Activated T-helper 1 cell treated with anti-CD3 and anti-CD28 coated beads, Interleukin-12 subunit alpha, Interleukin-12 subunit beta, Interleukin-2, Interleukin-4 antibody, amounts not matched to agents 30 ng/mL and 10 ng/mL and 1 ng/mL, durations not matched to agents 14 hours and 24 hours and 36 hours (primary cell): ENCODE measurements at places on chromosomes 5 and 9. TPM values are rescaled to one million over a fixed set of nuclear protein-coding genes. Genes with fewer than 3 reads are reported as not detected.

DNA sequence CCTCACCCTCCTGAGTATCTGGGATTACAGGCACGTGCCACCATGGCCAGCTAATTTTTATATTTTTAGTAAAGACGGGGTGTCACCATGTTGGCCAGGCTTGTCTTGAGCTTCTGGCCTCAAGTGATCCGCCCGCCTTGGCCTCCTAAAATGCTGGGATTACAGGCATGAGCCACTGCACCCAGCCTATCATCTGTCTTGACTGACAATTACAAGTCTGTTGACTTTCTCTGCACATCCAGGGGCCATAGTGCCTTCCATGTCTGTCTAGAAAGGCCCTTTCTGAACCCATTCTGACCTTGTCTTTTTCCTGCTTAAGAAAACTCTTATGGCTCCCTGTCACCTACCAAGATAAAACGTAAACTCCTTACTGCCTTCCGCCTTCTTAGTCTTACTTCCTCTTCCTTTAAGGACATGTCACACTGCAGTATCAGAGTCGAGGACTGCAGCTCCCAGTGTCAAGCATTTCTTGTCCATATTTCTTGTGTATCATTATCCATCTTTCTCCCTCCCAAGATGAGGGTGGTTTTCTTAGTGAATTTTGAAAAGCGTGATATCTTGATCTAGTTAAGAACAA, 49.9 kb upstream of the SHB start:
- H3K4me3 ChIP-seq = no peak overlapping the region
- H3K4me1 ChIP-seq = no peaks in the 10 kb centered on the region
- H3K27me3 ChIP-seq = no peaks in the 10 kb centered on the region
- no peak overlapping the region for H3K27ac ChIP-seq
- no peaks in the 10 kb centered on the region for H3K36me3 ChIP-seq

- H3K4me1 ChIP-seq = no peaks in the 10 kb centered on the region
- no peak overlapping the region for H3K27ac ChIP-seq
- H3K4me3 ChIP-seq = no peak overlapping the region
- H3K36me3 ChIP-seq = no peaks in the 10 kb centered on the region
- DNase-seq = no peak
Measured at GRCh38 chr9:116661037-116661954, 25.8 kb upstream of the TRIM32 start.

DNA sequence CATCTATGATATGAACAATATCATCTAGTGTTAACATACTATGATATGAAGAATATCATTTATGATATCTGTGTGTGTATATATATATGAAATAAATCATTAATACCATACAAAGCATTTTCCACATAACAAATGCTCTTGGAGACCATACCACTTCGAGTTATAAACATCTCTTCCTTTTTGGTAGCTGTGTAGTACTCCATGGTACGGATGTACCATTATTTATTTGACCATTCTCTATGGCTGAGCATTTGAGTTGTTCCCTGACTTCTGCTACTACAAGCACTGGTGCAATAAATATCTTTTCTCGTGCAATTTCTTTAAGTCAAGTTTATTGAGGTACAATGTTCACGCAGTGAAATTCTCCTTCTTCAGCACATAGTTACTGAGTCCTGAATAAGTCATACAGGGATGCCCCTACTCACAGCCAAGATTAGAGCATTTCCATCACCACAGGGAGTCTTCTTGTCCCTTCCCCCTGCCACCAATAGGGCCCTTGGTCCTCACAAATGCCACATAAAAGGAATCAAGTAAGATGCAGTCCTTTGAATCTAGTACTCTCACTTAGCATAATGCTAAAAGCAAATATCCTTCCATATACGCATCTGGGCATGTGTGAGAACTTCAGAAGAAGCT, 75.2 kb upstream of the SLC25A48 start:
- H3K27me3 ChIP-seq = no peaks in the 10 kb centered on the region
- DNase-seq = no peak
- no peak overlapping the region for H3K4me3 ChIP-seq
- H3K36me3 ChIP-seq = no peaks in the 10 kb centered on the region

- H3K36me3 ChIP-seq = peaks cover 39% of the 10 kb centered on the region
- DNase-seq = no peak
- H3K4me1 ChIP-seq = peaks cover 58% of the 10 kb centered on the region
- no peaks in the 10 kb centered on the region for H3K27me3 ChIP-seq
- H3K27ac ChIP-seq = no peak overlapping the region
Measured at GRCh38 chr9:20363233-20363632, 259.1 kb downstream of the MLLT3 start.

GRCh38 chr5:74424162-74424868, 216.2 kb downstream of the ENC1 start:
- no peak overlapping the region for H3K27ac ChIP-seq
- no peaks in the 10 kb centered on the region for H3K4me1 ChIP-seq
- H3K27me3 ChIP-seq = peaks cover 7% of the 10 kb centered on the region
- H3K4me3 ChIP-seq = no peak overlapping the region

DNA sequence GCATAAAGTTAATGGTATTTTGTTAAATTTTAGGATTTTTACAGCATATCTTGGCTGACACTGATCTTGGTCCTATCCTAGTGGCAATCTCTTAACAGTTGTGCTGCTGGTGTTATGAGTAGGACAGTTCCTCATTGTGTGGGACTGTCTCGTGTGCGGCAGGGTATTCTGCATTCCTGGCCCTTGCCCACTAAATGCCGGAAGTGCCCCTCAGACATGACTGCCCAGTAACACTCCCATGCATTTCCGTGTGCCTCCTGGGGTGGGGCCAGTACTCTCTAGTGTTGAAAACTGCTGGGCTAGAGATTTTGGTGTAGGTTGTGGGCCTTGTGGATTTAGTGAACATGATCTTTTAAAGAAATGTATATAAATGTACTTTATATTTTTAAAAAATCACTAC, 227.1 kb upstream of the DMRT1 start:
- no peak overlapping the region for H3K27ac ChIP-seq
- no peaks in the 10 kb centered on the region for H3K36me3 ChIP-seq
- peaks cover 6% of the 10 kb centered on the region for H3K4me1 ChIP-seq
- DNase-seq = no peak

DNA sequence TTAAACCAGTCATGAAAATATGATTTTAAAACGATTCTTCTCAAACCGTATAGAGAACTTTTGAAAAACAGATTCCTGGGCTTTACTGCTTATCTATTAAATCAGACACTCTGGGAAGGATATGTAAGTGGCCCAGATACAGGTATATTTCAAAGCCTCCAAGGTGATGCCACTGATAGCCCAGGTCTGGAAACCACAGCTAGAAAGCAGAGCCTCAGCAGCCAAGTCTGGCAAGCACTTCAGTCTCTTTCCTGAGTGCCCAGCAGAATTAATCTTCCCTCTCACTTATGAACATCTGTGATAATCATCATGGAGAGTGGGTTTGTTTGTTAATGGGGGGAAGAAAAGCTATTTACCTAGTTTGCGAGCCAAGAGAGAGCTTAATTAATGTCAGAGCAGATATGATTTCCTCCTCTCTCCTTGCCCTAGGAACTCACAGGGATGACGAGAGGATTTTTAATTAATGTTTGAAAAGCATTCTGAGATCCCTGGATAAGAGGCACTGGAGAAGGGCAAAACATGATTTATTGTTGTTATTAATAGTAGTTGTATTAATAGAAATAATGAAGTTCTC, 368.4 kb downstream of the TLE1 start:
- H3K36me3 ChIP-seq = no peaks in the 10 kb centered on the region
- no peak for DNase-seq
- no peak overlapping the region for H3K27ac ChIP-seq
- H3K4me3 ChIP-seq = no peak overlapping the region
- no peaks in the 10 kb centered on the region for H3K27me3 ChIP-seq

GRCh38 chr5:77776554-77777206, 541 bp upstream of the TBCA start:
- peak overlapping the region; percentile 97 for H3K27ac ChIP-seq
- H3K4me3 ChIP-seq = peak overlapping the region; percentile 91
- peaks cover 4% of the 10 kb centered on the region for H3K27me3 ChIP-seq

- H3K4me1 ChIP-seq = no peaks in the 10 kb centered on the region
- no peak overlapping the region for H3K4me3 ChIP-seq
- H3K36me3 ChIP-seq = no peaks in the 10 kb centered on the region
- no peaks in the 10 kb centered on the region for H3K27me3 ChIP-seq
- DNase-seq = no peak
Measured at GRCh38 chr9:82930116-82930515, 132.8 kb downstream of the RASEF start.

DNA sequence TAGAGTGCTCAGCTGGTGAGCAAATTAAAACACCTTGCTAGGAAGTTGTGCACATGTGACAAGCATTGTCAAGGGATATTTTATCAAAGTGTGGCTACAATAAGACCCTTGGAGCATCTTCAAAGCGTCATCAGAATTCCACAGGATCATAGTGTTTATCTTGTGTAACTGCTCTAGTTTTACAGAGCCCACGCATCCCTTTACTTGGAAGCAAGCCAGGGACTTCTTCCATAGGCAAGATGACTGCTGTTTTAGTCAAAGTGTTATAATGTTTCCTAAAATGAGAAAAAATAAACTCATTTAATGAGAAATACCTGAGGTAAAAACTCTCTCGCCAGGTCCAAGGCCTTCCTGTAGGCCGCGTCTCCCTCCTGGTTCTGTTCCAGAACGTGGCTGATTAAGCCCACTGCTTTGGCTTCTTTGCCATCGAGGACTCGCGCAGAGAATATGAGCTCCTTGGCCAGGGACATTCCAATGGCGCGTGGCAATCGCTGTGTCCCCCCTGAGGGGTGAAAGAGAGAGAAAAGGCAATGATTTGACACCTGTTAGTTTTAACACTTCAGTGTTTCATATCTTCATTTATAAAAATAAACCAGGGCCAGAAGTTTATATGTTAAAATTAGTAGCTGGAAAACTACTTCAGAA, 141.1 kb downstream of the AUH start:
- H3K4me1 ChIP-seq = peaks cover 14% of the 10 kb centered on the region
- H3K36me3 ChIP-seq = peaks cover 35% of the 10 kb centered on the region
- H3K27ac ChIP-seq = no peak overlapping the region
- H3K27me3 ChIP-seq = no peaks in the 10 kb centered on the region
- H3K4me3 ChIP-seq = no peak overlapping the region
- no peak for DNase-seq

GRCh38 chr5:156836846-156837245, 13.2 kb upstream of the PPP1R2B start:
- H3K4me1 ChIP-seq = peaks cover 37% of the 10 kb centered on the region
- H3K27me3 ChIP-seq = no peaks in the 10 kb centered on the region

- H3K27me3 ChIP-seq = no peaks in the 10 kb centered on the region
- peaks cover 45% of the 10 kb centered on the region for H3K4me1 ChIP-seq
- no peak for DNase-seq
Measured at GRCh38 chr9:125145425-125145824, 2.1 kb upstream of the SCAI start.

DNA sequence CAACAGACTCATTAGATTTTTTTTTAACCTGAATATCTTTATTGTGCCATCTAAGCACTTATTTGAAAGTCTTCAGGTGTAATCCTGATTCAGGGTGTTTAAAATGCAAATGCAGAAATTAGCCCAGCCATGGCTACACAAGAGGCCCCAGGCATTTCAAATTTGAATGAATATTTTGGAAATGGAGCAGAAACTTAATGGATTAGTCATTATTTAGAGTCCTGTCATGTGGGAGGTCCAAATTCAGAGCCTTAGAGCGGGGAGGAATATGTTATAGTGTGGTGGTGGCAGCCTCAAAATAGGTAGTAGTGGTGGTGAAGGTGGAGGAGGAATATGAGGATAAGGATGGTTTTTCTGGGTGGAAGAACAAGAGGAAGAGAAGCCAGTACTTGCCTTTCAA, 567.0 kb downstream of the RAB3C start:
- no peak overlapping the region for H3K27ac ChIP-seq
- DNase-seq = no peak
- peaks cover 3% of the 10 kb centered on the region for H3K36me3 ChIP-seq
- no peaks in the 10 kb centered on the region for H3K27me3 ChIP-seq
- H3K4me3 ChIP-seq = no peak overlapping the region
- H3K4me1 ChIP-seq = no peaks in the 10 kb centered on the region

- H3K36me3 ChIP-seq = no peaks in the 10 kb centered on the region
- H3K4me3 ChIP-seq = no peak within 1 kb of the TSS
- H3K27ac ChIP-seq = peak within 1 kb of the TSS; percentile 48
- no peaks in the 10 kb centered on the region for H3K4me1 ChIP-seq
Measured at GRCh38 chr5:16179511-16179935, at the start of gene MARCHF11. TSS of gene MARCHF11 (minus strand) at chr5:16179791. CDS start at chr5:16179575, 216 bp downstream.

DNA sequence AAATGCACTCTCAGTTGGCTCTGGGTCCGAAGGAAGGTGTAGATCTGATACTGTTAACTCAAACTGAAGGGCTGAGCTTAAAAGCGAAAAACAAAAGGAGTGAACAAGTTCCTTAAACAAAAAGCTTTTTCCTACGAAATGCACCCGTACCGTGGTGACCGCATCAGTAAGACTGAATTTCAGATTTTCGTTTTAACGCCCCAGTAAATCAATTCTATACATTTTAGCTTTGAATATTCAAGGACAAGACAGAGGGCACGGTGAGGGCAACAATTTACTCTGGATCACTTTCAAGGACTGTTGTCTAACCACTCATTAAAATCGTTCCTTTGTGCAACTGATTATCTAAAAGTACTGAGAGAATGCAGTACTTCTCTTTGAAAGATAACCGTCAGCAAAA, 1.9 kb downstream of the HOMER1 start:
- H3K4me3 ChIP-seq = peak overlapping the region; percentile 84
- peaks cover 6% of the 10 kb centered on the region for H3K36me3 ChIP-seq
- peaks cover 28% of the 10 kb centered on the region for H3K27me3 ChIP-seq
- no peak for DNase-seq
- peaks cover 54% of the 10 kb centered on the region for H3K4me1 ChIP-seq

DNA sequence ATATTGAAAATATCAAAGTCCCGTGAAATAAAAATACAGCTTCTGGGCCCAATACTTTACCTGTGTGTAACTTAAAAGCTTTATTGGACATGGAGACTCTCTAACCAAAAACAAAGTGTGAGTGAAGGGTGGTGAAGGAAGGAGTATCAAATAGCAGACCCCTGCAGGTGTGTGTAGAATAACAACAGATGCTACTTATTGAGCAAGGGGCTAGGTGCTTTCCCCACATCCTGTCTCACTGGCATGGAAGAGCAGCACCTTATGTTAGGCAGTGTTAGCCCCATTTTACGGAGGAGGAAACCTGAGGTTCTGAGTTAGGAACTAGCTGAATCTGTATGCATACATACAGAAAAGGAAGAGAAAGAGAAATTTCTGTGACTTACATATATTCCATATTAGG, 21.8 kb downstream of the SLIT3 start:
- no peaks in the 10 kb centered on the region for H3K36me3 ChIP-seq
- H3K4me3 ChIP-seq = no peak overlapping the region
- H3K27ac ChIP-seq = no peak overlapping the region
- peaks cover 2% of the 10 kb centered on the region for H3K27me3 ChIP-seq

The CARD9 gene
- total RNA-seq = 7.1 and 7.2 TPM in 2 replicates

The PCDHB4 gene
- not detected in 2 replicates for total RNA-seq

The FNIP1 gene
- 18.8 and 19.0 TPM in 2 replicates for total RNA-seq

The KIF12 gene
- not detected in 2 replicates for total RNA-seq

The SVEP1 gene
- not detected in 2 replicates for total RNA-seq

The KLF9 gene
- 18.1 and 19.0 TPM in 2 replicates for total RNA-seq

The AMACR gene
- 6.8 and 7.1 TPM in 2 replicates for total RNA-seq

The TAF11L6 gene
- total RNA-seq = not detected in 2 replicates

The OTULINL gene
- total RNA-seq = 13.6 and 14.0 TPM in 2 replicates

The BHMT2 gene
- not detected in 2 replicates for total RNA-seq

The TUT7 gene
- total RNA-seq = 44.1 and 44.5 TPM in 2 replicates

The IFNA2 gene
- total RNA-seq = not detected in 2 replicates
